Stimulated activated CD4-positive, alpha-beta T cell treated with anti-CD3 and anti-CD28 coated beads, Interleukin-15, amount 100 ng/mL, for 1 hour (primary cell): ENCODE measurements at places on chromosomes 2 and 18.

DNA sequence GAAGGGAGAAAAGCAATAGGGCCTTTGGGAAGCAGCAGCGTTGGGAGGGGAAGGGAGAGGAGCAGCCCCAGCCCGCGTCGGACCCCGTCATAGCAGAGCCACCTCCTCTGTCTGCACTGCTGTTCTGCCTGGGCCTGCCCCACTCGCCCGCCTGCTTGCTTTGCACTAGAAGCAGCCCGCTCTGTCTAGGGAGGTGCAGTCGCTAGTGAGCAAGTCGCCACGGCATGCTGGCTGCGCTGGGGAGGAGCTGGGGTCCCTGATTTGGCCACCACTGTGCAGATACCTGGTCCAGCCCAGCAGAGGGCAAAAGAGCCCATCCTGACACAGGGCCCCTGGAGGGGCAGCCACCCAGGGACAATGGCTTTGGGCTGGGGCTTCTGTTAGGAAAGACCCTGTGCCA lies 8.0 kb upstream of the TMEM214 start:
- no peak for DNase-seq

DNA sequence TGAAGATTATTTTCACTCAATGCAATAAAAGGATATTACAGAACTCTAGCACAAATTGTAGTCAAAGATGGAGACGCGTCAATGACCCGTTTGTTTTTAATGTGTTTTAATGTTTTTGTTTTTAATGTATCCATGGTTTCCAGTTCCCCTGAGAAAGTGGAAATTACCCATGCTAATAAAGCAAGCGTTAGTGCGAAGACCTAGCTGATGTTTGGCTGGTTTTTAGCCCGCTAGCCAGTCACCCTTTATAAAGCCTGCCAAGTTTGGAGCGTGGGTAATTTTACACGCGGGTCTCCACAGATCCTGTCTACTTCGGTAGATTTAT lies 430 bp upstream of the CHMP1B start:
- DNase-seq: no peak

DNA sequence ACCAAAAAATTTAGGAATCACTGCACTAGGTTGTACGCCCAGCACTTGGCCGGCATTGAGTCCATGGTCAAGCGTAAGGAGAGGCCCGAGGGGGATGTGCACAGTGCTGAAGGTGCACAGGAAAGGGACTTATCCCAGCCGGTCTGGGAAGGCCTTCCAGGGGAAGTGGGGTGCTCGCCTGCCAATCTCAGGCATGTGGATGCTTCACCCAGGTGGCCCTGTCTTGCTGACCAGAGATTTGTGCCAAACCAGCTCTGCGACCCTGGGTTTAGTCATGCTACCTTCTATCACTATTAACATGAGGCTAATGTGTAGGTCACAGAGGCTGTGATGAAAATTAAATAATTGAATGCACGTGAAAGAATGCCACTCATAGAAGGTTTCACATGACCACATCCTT lies 1.7 kb upstream of the ITM2C start:
- DNase-seq: no peak

DNA sequence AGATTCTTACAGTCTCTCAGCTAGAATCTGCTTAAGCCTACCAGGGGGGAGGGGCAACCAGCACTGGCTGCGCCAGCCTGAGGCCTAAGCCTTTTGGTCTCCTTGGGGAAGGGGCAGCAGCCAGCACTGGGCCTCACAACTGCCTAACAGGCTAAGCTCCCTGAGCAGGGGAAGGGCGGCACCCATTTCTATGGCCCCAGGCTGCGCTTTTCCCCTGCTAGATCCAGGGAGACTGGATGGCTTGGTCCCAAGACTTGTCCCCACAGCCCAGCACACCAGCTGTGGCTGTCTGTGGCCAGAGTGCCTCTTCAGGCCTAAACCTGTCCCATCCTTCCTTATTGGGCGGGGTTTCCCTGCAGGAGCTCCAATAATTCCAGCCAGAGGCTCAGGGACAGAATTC lies 1230.3 kb upstream of the CRIM1 start:
- DNase-seq: no peak

DNA sequence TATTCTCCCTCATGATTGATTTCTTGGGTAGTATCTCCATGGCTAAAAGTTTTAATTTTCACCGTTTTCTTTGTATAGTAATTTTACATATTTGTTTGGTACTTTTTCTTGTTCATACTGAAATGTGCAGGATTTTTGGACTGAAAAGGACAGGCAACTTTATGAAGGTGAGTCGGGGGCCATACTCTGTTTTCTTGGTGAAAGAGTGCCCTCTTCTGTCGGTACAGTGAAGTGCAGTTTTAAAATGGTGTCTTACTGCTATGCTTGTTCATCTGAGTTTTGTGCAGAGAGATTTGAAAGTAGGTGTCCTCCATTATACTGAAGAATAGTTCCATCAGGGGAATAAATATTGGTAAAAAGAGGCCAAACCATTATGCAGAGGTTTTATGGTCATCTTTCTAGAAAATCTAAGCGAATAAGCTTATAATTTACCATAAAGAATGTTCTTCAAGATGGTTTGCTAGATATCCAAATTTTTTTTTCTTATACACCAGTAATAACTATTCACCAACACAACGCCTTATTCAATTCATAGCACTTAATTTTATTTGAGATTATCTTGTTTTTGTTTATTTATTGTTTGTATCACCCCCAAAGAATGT lies 8.7 kb upstream of the SERPINB13 start:
- no peak for DNase-seq

GRCh38 chr2:170723446-170723958 lies 8.4 kb downstream of the SP5 start:
- DNase-seq: no peak

GRCh38 chr18:59814891-59815290 lies 84.9 kb upstream of the PMAIP1 start:
- no peak for DNase-seq

DNA sequence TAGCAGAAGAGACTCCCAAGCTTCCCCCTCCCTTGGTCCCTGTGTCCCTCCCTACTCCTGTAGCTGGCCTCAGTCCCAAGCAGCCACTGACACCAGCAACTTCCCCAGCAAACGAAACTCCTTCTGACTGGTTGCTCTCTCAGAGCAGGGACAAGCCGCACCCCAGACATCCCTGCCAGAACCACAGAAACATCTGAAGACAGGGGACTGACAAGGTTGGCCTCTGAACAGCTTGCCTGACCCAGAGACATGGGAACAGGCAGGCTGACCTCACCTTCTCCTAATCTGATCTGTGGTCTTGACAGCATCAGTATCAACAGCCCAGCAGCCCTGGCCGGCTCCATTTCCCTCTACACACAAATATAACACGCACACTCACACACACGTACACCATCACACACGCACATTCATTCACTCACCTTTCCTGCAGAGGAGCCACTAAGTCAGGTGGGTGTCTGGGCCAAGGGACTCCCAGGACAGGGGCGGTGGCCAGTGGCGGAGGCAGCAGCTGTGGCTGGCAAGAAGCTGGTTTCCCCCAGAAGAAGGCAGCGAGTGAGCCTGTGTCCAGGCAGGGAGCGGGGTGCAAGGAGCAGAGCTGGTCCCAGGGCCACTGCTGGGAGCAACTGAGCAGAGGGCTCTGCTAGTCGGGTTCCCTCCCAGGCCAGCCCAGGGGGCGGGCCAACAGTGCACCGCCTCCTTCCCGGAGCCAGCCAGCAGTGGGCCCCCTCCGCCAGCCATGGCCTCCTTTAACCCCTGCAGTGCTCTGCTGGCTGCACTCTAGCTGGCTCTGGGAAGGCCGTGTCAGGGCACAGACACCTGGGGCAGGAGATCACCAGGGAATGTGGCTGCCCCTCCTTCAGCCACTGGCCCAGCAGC lies 59.1 kb downstream of the TNS1 start:
- no peak for DNase-seq

- no peak for DNase-seq
These were observed 50.0 kb upstream of the ACYP2 start for GRCh38 chr2:54065411-54065810.

DNA sequence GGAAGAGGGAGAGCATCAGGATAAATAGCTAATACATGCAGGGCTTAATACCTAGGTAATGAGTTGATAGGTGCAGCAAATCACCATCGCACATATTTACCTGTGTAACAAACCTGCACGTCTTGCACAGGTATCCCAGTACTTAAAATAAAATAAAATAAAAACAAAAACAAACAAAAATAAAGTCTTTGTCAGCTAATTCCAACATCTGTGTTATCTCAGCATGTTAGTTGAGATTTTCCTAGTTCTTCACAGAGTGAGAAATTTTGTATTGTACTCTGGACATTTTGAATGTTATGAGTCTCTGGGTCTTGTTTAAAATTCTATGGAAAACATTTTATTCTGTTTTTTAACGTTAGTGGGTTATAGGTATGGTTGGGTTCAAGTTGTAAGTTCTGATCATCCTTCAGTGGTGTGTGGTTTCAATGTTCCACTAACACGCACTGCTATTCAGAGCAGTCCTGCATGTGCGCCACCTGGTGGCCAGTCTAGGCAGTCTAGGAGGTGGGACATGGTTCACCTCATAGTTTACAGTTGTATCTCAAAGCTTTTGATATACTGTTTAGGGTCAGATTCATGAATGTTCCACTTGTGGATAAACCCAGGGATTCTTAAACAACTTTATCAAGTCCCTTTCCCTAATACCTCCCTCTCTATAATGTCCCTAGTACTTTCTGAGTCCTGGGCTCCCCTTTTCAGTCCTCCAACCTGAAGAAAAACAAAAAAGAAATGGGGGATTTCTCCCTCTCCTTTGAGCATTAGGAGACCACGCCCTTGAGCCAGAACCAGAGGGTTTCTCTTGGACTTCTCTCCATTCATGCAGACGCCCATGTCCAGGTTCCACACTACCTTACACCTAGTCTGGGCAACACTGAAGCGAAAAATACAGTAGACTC lies 213.4 kb upstream of the GATA6 start:
- DNase-seq: peak; percentile 48

DNA sequence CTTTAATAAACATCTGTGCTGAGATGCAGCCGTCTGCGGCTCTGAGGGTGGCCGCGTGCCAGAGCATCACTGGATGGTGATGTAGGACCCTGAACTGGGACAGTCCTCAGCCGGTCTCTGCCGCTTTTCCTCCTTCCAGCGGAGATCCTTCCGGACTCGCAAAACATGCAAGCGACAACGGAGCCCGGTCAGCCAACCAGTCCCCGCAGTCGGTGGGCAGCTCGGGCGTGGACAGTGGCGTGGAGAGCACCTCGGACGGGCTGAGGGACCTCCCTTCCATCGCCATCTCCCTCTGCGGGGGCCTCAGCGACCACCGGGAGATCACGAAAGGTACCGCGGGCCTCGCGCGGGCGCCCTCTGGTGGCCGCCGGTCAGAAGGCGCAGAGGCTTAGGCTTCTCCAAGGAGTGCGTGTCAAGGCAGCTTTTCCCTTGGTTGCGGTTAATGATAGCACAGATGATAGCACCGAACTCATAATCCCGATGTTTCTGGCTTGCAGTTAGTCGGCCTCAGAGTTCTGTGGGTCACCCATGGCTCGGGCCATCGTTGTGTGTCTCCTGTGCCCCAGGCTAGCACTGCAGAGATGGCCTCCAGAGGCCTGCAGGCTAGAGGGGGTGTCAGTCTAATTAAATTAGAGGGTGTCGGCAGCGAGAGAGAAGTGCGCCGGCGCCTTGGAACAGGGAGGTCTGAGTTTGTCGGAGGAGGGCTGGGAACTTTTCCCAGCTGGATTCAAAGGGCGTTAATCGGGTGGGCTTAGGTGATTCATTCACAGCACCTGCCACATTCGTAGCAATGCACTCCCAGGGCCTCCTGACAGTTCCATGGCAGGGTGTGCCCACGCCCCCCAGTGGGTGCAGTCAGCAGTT lies 38.5 kb downstream of the LPIN1 start:
- peak; percentile 34 for DNase-seq

GRCh38 chr2:65228263-65228750 lies 676 bp downstream of the ACTR2 start:
- DNase-seq: no peak

GRCh38 chr2:173872714-173873113 lies 92.5 kb downstream of the SP3 start:
- no peak for DNase-seq

GRCh38 chr2:72913486-72914205 lies 3.7 kb upstream of the EMX1 start:
- DNase-seq: no peak

DNA sequence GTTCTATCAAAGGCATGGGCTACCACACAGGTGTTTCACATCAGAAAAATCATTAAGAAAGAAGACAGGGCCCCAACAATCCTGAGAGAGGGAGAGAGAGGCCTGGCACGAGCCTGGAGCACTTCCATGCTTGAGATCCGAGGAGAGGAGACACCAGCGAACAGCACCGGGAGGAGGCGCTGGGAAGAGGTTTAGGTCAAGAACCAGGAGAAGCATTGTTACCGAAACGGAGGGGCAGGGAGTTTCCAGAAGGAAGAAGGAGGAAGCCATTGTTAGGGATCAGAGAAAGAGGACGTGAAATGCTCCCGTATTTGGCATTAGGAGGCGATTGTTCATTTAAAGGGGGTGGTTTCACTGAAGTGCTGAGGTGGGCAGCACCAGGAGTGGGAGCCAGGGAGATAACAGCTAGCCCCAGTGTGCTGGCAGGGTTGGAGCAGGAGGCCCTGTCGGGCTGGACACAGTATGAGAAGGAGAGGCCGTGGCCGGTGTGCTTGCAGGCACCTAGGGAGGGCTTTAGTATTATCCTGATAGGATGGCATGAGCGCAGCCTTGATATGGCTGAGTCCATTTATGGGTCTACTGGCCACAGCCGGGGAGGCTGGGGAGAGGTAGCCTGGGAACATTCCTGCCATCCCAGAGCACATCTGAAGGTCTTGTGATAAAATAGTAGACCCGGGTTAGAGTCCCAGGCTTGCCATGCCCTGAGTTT lies 244.9 kb downstream of the KLHL29 start:
- no peak for DNase-seq

GRCh38 chr2:17495590-17495989 lies 22.6 kb downstream of the RAD51AP2 start:
- DNase-seq: no peak

GRCh38 chr2:58064086-58064485 lies 17.5 kb downstream of the VRK2 start:
- no peak for DNase-seq

DNA sequence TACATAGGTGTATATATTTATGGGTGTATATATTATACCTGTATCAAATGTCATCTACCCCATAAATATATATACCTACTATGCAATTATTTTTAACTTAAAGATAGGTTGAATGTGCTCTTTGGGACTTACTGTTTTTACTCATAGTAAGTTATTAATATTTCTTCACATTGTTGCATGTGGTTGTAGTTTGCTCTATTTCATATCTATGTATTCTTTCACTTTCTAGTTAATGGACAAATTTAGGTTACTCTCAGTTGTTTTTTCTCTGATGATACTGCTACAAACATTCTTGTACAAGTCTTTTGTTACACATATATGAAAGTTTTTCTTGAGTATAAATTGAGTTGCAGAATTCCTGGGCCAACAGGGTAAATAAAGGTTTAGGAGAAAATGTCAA lies 601.8 kb upstream of the ID2 start:
- no peak for DNase-seq

DNA sequence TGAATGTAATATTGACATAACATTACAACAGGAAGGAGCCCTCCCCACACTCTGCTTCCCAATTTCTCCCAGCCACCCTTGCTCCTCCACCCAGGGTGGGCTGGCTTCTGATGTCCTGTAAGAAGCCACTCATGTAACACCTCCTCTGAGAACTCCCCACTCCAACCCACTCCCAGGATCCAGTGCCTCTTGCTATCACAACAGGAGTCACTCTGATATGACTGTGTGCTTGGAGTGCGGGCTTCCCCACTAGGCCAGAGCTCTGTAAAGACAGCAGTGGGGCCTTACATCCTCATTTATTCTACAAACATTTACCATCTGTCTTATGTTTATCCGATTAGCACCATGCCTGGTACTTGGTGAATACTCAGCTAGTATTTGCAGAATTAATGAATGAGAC lies 65.1 kb downstream of the PTGR3 start:
- no peak for DNase-seq

GRCh38 chr18:59837586-59837985 lies 62.2 kb upstream of the PMAIP1 start:
- peak; percentile 9 for DNase-seq
